Dorsolateral prefrontal cortex (tissue), 122 donors: ENCODE measurements at places on chromosomes 5 and 9.

DNA sequence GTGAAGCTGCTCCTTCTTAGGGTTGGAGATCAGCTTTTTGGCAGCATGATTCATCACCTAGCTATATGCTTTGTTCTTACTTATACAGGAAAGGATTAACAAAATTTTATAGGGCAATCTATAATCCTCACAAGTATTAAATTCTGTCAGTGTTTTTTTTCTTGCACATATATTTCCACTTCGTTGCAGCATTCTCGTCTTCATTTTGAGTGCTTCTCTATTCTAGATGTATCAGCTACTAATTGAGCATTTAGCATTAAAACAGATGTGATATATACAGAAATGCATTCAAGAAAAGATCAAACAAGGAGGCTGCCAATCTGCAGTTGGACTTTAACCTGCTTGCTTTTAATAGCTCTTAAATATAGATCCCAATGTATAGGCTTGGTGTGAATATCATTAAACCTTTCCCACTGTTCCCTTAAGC lies 3.6 kb upstream of the CTXN3 start:
- no peak for DNase-seq

GRCh38 chr5:93189707-93190120 lies 391.3 kb downstream of the NR2F1-AS1 start:
- DNase-seq: no peak

DNA sequence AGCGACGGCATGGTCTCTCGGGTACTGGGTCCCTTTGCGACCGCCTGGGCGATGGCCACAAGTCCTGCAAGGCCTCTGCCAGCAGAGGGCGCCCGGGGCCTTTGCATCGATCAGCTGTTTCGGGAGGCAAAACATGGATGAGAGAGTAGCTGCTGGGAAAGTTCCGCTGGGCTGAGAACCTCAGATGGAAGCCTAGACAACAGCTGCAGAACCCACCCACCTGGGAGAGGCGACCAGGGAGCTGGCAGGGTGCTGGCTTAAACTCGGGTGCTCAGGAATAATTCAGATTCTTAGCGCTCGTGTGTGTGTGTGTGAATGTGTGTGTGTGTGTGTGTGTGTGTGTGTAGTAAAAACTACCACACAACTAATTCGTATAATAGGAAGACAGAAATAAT lies 50.0 kb downstream of the TRIM32 start:
- peak; percentile 79 for DNase-seq

DNA sequence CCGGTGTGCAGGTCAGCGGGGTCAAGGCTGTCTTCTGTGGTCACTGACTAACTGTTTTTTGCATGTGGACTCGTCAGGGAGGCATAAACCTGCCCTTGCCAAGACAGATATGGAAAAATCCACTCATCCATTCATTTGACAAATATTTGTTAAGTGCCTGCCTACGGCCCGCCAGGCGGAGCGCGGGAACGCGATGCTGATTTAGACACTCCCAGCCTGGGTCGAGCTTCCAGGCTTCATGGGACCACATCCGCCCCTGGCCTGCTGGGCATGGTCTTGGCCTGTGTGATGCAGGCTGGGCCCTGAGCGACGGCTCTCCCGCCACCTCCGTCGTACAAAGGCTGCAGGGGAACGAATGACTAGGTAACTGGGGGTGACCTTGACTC lies 18.1 kb downstream of the MYMK start:
- no peak for DNase-seq

- DNase-seq: peak; percentile 2
These were observed 60.0 kb downstream of the HRH2 start for GRCh38 chr5:175717837-175718236.

GRCh38 chr5:8865686-8866374 lies 680.0 kb downstream of the SEMA5A start:
- DNase-seq: no peak

DNA sequence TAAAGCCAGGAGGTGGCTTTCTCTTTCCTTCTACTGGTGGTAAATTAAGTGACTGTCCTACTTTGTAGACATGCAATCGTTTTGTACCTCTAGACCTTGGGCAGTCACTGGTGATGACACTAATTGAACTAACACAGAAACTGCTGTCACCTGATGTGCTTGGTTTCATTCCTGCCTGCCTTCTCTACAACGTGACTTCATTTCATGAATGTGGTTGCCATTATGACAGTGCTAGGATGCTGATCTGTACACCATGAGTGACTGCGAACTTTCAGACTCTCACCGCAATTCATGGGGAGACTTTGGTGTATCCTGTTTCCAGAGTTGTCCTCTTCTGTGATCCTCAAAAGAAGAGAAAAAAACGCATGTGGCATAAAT lies 47.5 kb downstream of the UBE2QL1 start:
- DNase-seq: no peak

DNA sequence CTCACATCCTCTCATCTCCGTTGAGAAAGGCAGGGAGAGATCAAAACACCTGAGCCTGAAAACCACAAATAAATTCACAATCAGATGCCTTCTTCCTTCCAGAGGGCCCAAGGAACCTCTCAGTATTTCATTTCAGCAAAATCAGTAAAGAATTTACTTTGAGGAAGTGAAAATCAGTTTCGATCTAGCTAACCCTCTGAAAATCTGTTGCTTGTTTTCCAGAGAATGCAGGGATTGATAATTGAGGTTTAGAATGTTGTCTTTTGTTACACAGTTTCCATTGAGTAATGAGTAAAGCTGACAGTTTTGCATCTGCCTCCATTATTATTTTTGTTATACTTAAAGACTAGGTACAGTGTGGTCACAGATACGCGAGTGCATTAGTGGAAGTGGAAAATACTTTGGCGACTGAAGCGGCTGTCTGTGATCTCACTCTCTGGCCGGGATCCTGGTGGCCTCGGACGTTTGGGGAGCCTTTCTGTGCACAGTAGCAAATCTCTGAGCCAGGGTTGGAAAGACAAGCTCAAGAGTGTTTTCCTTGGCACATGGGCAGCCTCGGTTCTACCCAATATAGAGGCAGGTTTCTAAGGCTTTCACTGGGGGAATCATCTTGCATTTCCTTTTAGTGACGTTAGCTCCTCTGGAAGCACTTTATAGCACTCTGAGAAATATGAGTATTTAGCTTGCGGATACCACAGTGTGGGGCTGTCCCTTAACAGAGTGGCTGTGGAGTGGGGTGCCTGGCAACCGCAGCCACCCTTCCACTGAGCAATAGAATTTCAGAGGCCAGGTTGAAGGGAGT lies 32.2 kb upstream of the ANGPTL2 start:
- DNase-seq: peak; percentile 46

DNA sequence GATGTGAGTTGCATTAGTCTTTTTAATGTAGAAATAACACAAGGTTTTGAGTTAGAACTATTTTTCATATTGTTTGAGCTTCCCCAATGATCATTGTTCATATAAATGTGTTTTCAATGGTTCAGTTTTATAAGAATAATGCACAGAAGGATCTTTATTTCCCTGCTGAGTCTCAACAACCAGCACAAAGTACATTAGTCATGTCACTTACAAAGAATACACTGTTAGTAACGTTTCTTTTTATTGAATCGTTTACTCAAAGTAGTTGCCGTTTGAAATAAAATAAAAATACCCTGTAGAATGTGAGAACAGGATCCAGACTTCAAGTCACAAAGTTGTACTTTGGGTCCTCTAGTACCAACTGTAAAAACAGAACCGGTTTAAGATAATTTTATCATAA lies 41.5 kb downstream of the ERCC8 start:
- no peak for DNase-seq
